ENCODE measurements at places on chromosomes 5 and 9.

GRCh38 chr5:67030289-67031056 is 166.1 kb downstream of the CD180 start:
- no peak for DNase-seq

DNA sequence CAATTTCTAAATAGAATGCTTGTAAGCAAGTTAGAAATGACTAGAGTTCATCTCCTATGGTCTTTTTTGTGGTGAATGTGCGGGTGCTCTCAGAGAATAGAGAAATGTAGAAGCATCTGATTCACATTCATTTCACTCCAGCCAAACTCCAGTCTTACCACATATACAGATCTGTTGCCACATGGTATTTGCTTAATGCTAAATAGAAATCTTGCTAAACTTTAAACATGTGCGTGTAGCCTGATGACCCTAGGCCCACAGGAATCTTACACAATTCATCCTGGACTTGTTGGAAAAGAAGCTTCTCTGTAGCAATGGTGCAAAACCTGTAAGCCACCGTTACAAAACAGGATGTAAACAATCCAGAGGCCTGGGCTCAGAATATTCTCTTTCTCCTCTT is 135.2 kb downstream of the PCSK1 start:
- DNase-seq = no peak

- DNase-seq = no peak
These were observed 83.9 kb downstream of the SPOCK1 start for GRCh38 chr5:137415231-137415681.

GRCh38 chr9:4375424-4376200 is 75.7 kb upstream of the GLIS3 start:
- DNase-seq = no peak

DNA sequence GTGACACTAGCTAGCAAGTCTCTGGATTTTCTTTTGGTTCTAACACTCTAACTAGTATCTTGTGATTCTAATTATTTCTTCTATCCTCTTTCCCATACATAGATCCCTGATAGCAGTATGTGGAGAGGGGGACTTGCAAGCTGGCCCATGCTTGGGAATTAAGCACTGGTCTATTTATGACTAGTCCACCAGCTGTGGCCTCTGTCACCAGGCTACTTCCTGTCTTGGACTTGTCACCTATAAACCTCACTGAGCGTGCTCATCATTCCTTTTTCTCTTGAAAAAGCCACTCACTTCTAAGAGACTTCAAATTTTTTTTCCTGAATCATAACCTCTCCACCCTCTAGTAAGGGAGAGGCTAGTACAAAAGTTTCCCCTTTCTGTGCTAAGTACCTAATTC is 32.3 kb upstream of the MAMDC2 start:
- DNase-seq = no peak

DNA sequence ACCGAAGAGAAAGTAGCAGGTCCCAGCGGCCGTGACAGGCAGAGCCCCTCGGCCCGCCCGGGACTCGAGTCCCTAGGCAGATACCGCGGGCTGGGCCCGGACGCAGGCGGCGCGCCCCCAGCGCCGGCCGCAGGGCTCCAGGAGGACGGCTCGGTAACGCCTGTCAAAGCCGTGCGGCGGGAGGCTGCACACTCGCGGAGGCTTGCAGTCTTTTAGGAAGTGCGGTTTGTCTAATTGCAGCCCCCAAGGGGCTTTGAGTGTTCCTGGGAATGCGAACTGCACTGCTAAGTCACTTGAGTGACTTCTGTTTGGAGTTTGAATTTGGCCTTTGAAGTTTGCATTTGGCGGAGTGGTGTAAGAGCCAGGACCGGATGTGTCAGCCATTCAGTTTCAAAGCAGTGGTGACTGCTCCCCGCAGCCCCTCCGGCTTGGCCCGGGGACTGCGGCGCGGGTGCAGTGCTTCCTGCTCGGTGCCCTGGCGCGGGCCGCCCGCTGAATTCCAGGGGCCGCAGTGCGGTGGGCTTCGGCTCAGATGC is 1.3 kb downstream of the MAP3K1 start:
- DNase-seq = peak; percentile 43

Data from stimulated activated CD4-positive, alpha-beta T cell treated with anti-CD3 and anti-CD28 coated beads, Interleukin-4, amount 100 ng/mL, for 4 hours (primary cell).